ENCODE measurements at places on chromosomes 4 and X. TPM values are rescaled to one million over a fixed set of nuclear protein-coding genes. Genes with fewer than 3 reads are reported as not detected.

Gene PPP2R2C
- not detected for polyA plus RNA-seq

Gene MAGEB17
- polyA plus RNA-seq: not detected

Gene HAUS7
- polyA plus RNA-seq: 20.3 TPM

Gene ADH1C
- polyA plus RNA-seq: not detected

Gene TMEM150C
- polyA plus RNA-seq: not detected

Gene NDUFC1
- polyA plus RNA-seq: 124 TPM

Gene BEX2
- polyA plus RNA-seq: 46.4 TPM

Gene MAP3K15
- not detected for polyA plus RNA-seq

Gene GPRIN3
- not detected for polyA plus RNA-seq

Gene BEX5
- not detected for polyA plus RNA-seq

Gene UGT2B17
- polyA plus RNA-seq: 4.6 TPM

Gene MAGEA12
- not detected for polyA plus RNA-seq

Gene ELOVL6
- polyA plus RNA-seq: not detected

Gene USP51
- 0.81 TPM for polyA plus RNA-seq

Gene BLOC1S4
- 70.2 TPM for polyA plus RNA-seq

Gene CFAP47
- polyA plus RNA-seq: not detected

Gene RHOXF1
- polyA plus RNA-seq: not detected

Gene USP17L20
- not detected for polyA plus RNA-seq

Gene CHRDL1
- not detected for polyA plus RNA-seq

Gene MAGEB2
- polyA plus RNA-seq: not detected

Gene SASH3
- polyA plus RNA-seq: 121 TPM

Gene WDR1
- polyA plus RNA-seq: 145 TPM

Gene PPARGC1A
- polyA plus RNA-seq: not detected

Gene CRMP1
- not detected for polyA plus RNA-seq

Gene RADX
- polyA plus RNA-seq: 4.3 TPM

Gene SPANXD
- polyA plus RNA-seq: not detected

Gene CXCL6
- polyA plus RNA-seq: not detected

Gene DNAAF6
- polyA plus RNA-seq: not detected

Gene ADGRG2
- polyA plus RNA-seq: not detected

Gene NAA10
- polyA plus RNA-seq: 67.8 TPM

Gene CT45A8
- not detected for polyA plus RNA-seq

Gene IL1RAPL1
- polyA plus RNA-seq: not detected

Gene CPLX1
- polyA plus RNA-seq: not detected

Gene GABRB1
- not detected for polyA plus RNA-seq

Gene CNKSR2
- polyA plus RNA-seq: 8.7 TPM

Gene SMIM10
- polyA plus RNA-seq: 0.54 TPM

Gene HEPH
- polyA plus RNA-seq: not detected
